ENCODE measurements at places on chromosomes 4 and X.

DNA sequence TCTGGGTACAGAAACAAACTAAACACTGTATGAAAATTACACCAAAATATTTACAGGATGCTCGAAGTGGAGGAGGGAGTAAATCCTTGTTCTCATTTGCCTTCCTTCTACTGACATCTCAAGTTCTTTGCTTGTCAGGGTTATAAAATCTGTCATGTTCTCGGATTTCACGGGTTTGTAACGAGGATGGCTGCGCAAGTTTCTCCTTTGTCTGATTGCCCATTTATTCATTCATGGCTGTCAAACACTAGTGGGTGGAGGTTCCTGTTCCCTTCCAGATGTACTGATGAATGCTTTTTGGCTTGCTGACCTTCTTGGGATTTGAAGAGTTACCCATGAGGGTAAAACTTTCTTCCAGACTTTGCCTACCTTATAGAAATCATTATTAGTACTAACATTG is 206.9 kb downstream of the SPCS3 start:
- DNase-seq: no peak

DNA sequence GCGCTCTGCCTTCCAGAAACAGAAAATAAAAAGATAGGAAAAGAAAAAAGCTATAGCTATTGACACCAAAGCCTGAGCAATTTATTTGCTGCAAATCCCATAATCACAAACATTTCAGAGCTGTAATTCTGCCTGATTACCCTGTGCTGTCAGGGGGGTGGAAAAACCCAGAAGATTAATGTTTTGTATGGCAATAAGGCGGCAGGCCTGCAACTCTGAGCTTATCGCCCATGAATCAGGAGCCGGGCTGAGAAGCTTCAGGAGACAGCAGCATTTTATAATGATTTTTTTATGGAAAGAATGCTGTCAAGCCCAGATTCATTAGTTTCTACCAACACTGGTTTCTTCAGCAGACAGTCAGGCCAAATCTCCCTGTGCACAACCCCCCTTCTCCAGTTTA is 82.6 kb upstream of the TMEM164 start:
- DNase-seq: no peak

GRCh38 chrX:10854594-10854993 is 234.2 kb upstream of the MID1 start:
- DNase-seq: no peak

DNA sequence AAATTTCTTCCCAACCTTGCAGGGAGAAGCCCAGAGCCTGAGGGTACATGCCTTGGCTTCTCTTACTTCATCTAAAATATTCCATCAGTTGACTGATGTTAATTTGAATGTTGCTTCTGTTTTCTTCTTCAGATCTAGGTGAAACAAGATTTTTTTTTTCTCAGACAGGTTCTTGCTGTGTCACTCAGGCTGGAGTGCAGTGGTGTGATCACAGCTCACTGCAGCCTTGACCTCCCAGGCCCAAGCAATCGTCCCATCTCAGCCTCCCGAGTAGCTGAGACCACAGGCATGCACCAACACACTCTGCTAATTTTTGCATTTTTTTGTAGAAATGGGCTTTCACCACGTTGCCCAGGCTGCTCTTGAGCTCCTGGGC is 62.1 kb upstream of the KLF3 start:
- no peak for DNase-seq

GRCh38 chr4:65973186-65973585 is 302.9 kb upstream of the EPHA5 start:
- DNase-seq: no peak

GRCh38 chr4:183139972-183140570 is 41.0 kb downstream of the WWC2 start:
- DNase-seq: no peak

- DNase-seq: no peak
Observed at GRCh38 chr4:141463678-141464077, 172.7 kb upstream of the IL15 start.

DNA sequence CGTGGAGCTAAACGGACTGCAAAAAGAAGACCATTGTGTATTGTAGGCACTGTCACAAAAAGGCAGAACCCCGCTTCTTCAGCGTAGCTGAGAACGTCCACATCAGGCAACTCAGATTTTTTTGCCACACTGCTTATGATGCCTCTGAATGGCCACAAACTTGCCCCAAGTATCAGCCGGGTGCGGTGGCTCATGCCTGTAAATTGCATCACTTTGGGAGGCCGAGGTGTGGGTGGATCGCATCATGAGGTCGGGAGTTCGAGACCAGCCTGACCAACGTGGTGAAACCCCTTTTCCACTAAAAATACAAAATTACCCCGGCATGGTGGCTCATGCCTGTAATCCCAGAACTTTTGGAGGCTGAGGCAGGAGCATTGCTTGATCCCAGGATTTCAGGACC is 14.9 kb upstream of the IL3RA start:
- no peak for DNase-seq

GRCh38 chr4:94577136-94577535 is 125.4 kb downstream of the PDLIM5 start:
- DNase-seq: no peak

DNA sequence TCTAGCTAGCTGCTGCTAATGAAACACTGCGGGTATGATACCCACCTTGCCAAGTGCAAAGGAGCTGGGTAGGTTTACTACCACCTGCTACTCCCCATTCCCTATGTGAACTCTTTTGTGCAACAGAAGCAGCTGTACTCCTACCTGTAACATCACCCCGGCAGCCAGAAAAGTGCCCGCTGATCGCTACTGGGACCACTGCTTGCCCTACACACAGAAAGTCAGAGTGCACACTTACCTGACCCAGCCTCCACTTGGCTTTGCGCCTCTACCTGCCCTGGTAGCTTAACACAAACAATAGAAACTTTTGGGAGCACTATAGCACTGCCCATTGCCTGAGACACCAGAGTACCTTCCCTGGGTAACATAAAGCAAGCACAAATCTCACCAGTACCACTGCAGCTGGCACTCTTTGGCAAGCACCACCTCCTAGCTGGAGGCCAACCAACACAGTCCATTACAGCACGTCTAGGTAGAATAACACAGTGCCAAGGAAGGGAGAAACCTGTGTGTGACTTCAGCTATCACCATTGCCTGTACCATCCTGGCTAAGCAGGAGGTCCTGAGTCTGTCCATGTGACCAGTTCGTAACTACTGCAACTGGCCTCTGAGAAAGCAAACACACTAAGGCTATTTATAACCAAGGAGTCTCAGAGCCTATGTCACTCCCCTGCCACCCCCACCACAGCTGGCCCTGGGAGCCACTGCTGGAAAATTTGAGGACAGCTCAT is 80.1 kb downstream of the CENPC start:
- no peak for DNase-seq

DNA sequence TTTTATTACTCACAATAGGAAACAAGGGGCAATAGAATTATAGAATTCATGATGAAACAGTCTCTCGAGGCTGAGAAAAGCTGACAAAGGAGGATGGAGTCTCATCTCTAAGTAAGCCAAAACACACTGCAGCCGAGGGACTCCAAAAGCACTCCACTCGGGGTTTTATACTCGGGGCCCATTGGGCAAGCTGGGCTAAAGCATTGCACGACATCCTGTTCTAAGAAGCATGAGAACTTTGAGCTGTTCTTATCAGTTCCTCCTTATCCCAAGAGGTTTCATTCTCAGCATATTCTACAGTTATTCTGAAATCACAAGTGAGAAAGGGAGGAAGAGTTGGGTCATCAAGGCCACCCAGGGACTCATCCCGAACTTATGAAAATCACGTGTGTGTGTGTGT is 1475.5 kb downstream of the PCDH18 start:
- DNase-seq: no peak

- no peak for DNase-seq
Observed at GRCh38 chr4:151866592-151866918, 105.7 kb upstream of the GATB start.

GRCh38 chr4:87882321-87882720 is 49.6 kb downstream of the MEPE start:
- no peak for DNase-seq

- no peak for DNase-seq
Observed at GRCh38 chr4:37595875-37596680, 90.1 kb downstream of the RELL1 start.

- no peak for DNase-seq
Observed at GRCh38 chr4:1763550-1764080, 29.5 kb upstream of the FGFR3 start.

DNA sequence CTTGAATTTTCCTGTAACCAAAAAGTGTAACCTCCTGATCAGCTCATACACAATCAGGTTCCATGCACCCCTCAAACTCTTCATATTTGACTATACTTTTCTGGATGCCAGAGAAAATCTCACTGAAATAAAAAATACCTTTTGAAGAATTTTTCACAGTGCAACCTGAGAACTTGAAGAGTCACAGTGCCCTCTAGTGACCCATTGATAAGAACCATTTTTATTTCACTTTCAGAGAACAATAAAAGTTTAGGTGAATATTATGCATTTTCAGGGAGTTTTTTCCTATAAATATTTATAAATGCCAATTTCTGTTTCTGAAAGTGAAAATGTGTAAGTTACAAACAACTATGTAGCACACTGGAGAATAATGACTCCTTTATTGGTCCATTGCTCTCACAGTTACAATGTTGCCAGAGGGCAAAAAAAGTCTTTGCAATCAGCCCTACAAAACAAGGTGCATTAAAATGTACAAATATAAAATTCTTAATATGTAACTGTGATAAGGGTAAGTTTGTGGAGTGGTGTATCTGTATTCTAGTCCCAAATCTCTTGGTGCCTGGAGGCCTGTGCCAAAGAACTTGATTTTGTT is 153.6 kb upstream of the INTU start:
- DNase-seq: no peak

DNA sequence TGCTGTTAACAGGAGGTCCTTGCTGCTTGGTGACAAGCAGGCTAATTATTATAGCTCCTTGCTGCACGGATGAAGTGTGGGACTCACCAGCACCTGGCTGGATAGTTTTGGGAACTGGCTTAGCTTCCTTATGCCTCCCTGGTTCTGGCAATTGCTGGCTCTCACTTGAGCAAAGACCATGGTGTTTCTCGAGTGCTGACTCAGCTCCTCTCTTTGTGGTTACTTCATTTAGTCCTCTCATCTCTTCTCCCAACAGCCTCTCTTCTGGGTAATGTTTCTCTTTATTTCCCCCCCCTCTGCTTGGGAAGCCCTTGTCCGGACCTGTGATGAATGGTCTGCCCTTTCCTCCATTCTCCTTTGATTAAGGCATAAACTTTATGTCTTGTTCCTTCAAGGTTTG is 100.4 kb downstream of the CBLL2 start:
- DNase-seq: no peak

DNA sequence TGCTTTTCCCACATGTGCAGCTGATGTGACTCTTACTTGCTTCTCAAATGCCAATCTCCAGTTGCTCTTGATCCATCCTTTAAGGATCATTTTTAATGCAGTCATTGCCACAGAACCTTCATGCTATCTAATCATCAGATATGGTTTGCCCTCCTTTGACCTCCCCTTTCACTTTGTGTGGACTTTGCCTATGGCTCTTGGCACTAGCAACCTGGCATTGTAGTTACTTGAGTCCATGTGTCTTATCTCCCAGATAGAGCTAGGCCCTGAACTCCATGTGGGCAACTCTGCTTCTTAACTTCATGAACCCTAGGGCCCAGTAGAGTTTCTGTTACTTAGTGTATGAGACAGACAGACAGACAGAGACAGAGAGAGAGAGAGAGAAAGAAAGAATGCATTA is 41.6 kb downstream of the MTM1 start:
- no peak for DNase-seq

DNA sequence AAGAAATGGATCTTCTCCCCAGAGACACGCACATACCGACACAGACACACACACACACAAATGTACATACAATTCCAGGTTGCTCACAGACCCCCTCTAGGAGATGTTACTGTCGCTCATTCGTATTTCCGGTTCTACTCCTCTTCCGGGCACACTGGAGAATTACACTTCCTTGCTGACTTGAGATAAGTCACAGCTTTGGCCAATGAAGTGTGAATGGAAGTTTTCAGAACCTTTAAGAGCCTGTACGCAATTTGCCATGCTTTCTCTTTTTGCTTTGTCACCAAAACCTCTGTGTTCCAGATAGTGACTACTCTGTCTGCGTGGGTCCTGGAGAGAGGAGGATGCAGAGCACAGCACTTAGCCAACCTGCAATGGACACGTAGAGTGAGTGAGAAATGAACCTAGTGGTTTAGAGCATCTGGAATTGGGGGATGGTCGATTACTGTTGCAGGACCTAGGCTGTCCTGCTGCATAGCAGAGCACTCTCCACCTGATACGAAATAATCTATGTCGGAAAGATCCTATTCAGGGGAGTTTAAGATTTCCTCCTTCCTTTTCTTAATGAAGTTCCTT is 239.5 kb upstream of the TET2 start:
- no peak for DNase-seq

- no peak for DNase-seq
Observed at GRCh38 chrX:22203186-22203585, 69.5 kb upstream of the CBLL2 start.

GRCh38 chr4:133869486-133869885 is 332.1 kb downstream of the PABPC4L start:
- no peak for DNase-seq

GRCh38 chrX:49193542-49193964 is 6.4 kb downstream of the SYP start:
- DNase-seq: no peak

GRCh38 chr4:21885241-21885640 is 63.3 kb downstream of the KCNIP4 start:
- DNase-seq: no peak

DNA sequence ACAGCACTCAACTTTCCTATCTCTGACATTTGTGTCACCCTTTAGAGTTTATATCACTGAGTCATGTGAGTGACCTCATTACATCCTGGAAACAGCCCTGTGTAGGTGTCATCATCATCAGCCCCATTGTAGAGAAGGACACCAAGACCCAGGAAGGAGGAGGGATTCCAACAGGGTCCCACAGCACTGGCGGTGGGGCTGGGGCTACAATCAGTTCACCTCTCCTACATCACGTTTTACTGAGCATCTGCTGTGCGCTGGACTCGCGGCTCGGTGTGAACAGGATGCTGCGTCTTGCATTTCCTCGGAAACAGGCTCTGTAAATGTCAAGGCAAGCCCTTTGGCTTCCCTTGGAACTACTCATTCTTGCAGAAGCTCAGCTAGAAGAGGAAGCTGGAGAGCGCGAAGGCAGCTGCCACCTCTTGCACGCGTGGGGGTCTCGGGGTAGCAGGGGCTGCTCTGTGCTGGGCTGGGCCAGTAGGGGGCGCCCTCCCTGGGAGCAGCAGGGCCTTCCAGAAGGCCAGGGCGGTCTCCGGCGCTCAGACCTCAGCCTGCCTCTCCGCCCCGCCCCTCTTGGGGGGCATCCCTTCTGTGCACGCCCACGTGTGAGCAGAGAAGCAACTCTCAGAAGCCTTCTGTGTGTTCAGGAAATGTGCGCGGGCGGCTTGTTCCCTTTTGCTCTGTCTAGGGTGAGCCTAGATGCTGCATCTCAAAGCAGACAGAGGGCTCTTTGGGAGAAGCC is 29.0 kb downstream of the REELD1 start:
- DNase-seq: no peak

- no peak for DNase-seq
Observed at GRCh38 chr4:188627892-188628291, 488.7 kb downstream of the TRIML1 start.

- DNase-seq: no peak
Observed at GRCh38 chrX:17544821-17545220, 169.8 kb downstream of the NHS start.
